ENCODE measurements at places on chromosomes 13 and 19. TPM values are rescaled to one million over a fixed set of nuclear protein-coding genes. Genes with fewer than 3 reads are reported as not detected.

DNA sequence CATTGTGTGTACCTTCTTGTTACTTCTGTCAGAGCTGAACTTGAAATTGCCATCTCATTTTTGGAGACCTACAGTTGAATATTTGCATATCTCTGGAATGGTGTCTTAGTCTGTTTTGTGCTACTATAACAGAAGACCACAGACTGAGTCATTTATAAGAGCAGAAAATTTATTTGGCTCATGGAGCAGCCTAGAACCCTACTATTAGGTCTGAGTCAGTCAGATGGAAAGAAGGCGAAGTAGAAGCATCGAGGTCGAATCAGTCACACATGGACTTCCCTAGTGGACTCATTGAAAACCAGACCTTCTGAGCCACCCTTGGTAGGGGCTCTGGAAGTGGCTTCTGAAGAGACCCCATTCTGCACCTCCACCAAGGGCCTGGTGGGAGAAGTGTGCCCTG is 33.9 kb upstream of the TPT1 start:
- DNase-seq = no peak

DNA sequence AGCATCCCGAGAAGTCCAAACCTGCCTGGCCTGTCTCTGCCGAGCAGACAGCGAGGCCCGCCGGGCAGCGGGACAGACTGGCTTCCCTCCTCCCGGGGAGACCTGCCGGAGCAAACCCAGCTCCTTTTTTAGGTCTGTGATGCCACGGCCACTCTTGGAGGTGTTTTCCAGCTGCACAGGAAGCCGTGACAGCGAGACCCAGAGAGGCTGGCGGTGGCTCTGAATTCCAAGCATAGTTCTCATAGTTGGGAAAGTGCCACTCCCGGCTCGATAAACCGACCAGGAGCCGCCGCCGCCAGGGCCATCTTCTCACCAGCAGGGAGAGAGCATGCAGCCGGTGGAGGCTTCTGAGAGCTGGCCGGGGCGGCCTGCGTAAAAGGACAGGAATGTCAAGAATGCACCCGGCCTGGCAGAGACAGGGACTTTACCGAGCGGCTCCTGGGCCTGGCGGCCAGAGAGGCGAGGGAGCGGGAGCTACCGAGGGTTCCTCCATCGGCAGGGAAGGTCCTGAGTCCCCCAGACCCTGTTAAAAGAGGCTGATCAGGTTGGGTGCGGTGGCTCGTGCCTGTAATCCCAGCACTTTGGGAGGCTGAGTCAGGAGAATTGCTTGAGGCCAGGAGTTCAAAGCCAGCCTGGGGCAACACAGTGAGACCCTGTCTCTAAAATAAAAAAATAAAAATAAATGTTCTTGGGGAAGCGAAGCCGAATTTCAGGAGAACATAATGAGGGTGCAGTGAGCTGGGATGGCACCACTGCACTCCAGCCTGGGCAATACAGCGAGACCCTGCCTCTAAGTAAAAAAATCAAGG is 64.9 kb downstream of the GADD45B start:
- DNase-seq = peak; percentile 93

DNA sequence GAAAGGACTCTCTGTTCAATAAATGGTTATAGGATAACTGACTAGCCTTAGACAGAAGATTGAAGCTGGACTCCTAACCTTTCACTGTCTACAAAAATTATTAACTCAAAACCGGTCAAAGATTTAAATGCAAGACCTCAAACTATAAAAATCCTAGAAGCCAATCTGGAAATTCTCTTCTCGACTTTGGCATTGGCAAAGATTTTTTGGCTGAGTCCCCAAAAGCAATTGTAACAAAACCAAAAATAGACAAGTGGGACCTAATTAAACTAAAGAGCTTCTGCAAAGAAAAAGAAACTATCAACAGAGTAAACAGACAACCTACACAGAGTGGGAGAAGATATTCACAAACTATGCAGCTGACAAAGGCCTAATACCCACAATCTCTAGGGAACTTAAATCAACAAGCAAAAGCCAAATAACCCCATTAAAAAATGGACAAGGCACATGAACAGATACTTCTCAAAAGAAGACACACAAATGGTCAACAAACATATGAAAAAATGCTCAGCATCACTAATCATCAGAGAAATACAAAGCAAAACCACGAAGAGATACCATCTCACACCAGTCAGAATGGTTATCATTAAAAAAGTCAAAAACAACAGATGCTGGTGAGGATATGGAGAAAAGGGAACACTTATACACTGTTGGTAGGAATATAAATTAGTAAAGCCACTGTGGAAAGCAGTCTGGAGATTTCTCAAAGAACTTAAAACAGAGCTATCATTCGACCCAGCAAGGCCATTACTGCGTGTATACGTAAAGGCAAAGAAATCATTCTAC is 266.3 kb downstream of the DNAJC15 start:
- no peak for DNase-seq

- DNase-seq = no peak
Measured at GRCh38 chr19:4171676-4172075, 10.7 kb downstream of the SIRT6 start.

Gene CGB8
- not detected for total RNA-seq

- peak; percentile 93 for DNase-seq
Measured at GRCh38 chr19:49151267-49152118, 3.7 kb downstream of the HRC start.

DNA sequence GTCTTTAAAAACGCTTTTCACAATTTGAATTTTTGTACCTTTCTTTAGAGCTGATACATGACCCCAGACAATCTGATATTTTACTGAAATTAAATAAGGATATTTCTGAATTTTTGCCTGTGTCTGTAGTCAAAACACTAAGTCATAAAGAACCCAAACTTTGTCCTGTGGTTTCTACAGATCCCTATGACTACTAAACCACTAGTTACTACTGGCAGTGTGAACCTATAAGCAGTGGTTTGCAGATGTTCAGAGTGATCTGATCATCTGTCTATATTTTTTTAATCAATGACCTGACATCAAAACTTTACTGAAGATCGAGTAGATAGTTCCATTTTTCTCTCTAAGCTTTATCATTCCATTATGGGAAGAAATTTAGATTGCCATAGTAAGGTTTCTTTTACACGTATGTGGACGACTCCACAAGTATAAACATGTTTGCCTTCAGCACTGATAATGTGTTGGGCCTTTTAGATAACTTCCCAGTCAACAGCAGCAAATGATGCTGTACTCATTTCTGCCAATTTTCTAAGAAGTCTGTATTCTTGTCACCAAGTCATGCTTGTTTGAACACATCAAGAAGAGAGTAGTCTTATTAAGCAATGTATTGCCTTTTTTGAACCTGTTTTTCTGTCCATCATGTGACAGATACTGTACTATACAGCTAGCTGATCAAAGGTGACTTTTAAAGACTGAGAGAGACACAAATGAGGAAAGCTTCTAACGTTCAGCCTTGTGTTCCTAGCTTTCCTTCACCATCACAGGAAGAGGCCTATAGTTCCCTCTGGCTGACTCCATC is 21.8 kb downstream of the POLR1D start:
- no peak for DNase-seq

- no peak for DNase-seq
Measured at GRCh38 chr13:28110414-28110813, 10.0 kb upstream of the FLT3 start.

Gene ZNF536
- not detected for total RNA-seq

GRCh38 chr13:110746438-110746837 is 32.9 kb downstream of the ING1 start:
- DNase-seq = no peak

All from upper lobe of left lung (tissue), 6 donors.